ENCODE measurements at places on chromosomes 1 and 21.

DNA sequence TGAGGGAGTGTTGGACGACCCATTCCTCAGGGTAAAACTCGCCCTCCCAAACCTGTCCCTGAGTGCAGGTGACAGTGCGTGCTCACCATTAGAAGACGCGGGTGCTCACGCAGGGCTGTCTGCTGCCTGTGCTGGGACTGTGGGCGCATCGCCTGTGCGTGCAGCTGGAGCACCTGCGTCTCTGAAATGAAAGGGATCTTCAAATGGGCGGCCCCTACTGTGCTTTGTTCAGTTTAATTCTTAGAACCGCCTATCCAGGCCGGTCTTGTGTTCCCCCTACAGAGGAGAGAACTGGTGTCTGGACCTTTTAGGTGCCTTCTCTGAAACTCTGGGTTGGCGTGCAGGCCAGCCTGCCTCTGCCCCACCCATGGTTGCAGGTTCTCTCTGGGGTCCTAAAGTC is 125.8 kb downstream of the PCBP3 start:
- DNase-seq, result no peak

- DNase-seq, result no peak
Measured at GRCh38 chr1:172742599-172743500, 83.9 kb downstream of the FASLG start.

DNA sequence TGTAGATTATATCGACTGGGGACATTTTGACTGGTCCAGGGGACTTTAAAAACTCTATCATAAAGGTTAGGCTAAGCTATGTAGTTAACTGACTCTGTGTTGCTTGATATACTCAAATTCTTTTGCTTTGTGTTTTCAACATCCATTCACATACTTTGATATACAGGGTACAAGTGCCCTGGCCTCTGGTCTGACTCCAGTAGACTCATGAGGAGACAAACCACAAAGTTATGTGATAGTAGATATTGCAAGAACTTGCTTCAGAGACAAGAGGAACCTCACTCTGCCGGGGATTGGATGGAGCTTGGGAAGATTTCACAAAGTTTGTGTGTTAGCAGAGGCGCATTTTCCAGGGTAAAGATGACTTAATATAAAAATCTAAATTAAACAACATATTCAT is 1.3 kb downstream of the GORAB start:
- DNase-seq, result peak; percentile 52

DNA sequence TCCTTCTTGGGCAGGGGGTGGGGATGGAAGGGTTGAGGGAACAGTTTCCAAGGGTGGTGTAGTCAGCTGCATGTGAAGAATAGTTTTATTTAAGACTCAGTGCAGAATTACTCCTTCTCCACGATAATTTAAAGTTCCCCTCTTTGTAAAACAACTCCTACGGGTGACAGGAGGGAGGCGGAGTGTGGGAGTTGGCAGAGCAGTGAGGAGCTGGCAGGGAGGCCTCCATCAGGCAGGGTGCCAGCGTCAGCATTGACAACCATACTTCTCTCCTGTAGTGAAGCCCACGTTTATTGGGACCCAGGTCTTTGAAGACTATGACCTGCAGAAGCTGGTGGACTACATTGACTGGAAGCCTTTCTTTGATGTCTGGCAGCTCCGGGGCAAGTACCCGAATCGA is 93.8 kb downstream of the MTR start:
- no peak for DNase-seq

- no peak for DNase-seq
Measured at GRCh38 chr1:51518586-51519047, 449 bp downstream of the EPS15 start.

- DNase-seq, result no peak
Measured at GRCh38 chr1:7421471-7422075, 349.5 kb upstream of the VAMP3 start.

- DNase-seq, result no peak
Measured at GRCh38 chr1:15016001-15016400, 137.5 kb upstream of the TMEM51 start.

- DNase-seq, result no peak
Measured at GRCh38 chr1:231242516-231243198, 1.6 kb downstream of the GNPAT start.

GRCh38 chr21:21664871-21665270 is 666.7 kb downstream of the NCAM2 start:
- no peak for DNase-seq

GRCh38 chr1:3012456-3013291 is 8.6 kb upstream of the ACTRT2 start:
- no peak for DNase-seq

GRCh38 chr21:17548262-17548661 is 35.4 kb downstream of the CXADR start:
- DNase-seq, result no peak

DNA sequence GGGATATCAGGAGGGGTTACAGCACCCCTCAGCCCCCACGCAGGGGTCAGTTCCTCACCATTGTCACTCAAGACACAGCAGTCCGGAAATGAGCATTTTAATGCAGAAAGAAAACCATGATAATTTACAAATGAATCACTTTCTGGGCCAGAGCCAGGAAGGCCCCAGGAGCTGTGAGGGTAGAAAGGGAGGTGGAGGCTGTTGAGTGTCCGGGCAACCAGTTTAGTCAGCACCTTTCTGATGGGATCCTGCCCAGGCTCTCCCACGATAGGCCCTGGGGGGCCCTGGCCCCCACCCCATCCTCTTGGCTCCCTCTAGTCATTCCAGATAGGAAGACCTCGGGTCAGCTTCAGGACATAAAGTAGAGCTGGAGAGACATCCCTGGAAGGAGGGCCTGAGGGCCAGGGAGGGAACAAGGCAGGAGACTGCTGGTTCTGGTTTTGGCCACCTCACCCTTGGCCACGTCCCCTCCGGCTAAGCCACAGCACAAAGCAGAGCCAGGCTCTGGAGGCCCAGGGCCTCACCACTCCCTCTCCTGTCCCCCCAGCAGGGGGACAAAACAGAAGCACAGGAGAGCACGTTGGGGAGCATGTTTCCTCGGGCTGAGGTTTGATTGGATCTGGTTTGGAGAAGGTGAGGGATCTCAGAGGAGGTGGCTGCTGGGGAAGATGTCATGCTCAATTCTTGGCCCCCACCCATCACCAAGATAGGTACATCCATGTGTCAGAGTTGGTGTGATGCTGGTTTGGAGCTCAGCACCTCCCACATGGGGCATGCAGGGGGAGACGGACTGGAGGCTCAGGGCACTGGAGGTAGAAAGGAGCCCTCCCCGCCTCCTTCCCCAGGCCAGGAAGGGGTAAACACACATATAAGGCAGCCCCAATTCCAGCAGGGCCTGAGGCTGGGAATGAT is 20.6 kb downstream of the ETNK2 start:
- peak; percentile 66 for DNase-seq

GRCh38 chr1:50346621-50347020 is 76.6 kb downstream of the DMRTA2 start:
- DNase-seq, result no peak

DNA sequence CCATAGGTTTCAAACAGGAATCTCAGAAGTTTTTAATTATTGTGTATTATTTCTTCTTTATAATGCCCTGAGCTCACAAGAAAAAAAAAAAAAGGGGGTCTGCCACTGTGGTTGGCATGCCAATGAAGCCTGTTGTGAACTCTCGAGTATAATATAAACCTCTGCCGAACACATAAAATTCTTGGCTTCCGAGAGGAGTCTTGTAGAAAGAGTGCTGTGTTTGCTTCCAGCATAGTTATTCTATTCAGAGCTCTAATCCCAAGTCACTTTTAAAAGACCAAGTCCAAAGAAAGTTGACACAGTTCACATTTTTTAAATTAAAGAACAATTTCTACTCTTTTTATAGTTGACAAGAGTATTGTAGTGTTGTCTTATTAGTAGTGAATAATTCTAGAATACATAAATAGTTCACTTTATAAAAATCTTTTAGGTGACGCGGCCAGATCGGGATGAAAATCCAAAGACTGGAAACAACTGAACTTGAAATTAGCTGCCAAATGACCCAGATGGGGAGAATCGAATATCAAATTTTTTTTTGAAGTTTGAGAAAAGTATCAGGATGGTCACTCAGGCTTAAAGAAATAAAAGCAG is 293.2 kb downstream of the DUSP10 start:
- DNase-seq, result no peak

- DNase-seq, result no peak
Measured at GRCh38 chr1:205949753-205950152, 6.5 kb upstream of the SLC26A9 start.
